ENCODE measurements at places on chromosomes 6 and 20. TPM values are rescaled to one million over a fixed set of nuclear protein-coding genes. Genes with fewer than 3 reads are reported as not detected.

ZSCAN9 gene
- 3.0 TPM for total RNA-seq

BTN1A1 gene
- total RNA-seq, result not detected

SCRT2 gene
- total RNA-seq, result not detected

PPP1R14C gene
- 0.21 TPM for total RNA-seq

RAET1L gene
- total RNA-seq, result not detected

BAG2 gene
- total RNA-seq, result 6.8 TPM

OR2B6 gene
- total RNA-seq, result not detected

NKAIN2 gene
- not detected for total RNA-seq

SPATA25 gene
- total RNA-seq, result 0.63 TPM

CST5 gene
- total RNA-seq, result not detected

SLC17A3 gene
- total RNA-seq, result 0.43 TPM

RAB23 gene
- 1.7 TPM for total RNA-seq

FAM162B gene
- total RNA-seq, result not detected

PACSIN1 gene
- 0.10 TPM for total RNA-seq

PPP1R16B gene
- 111 TPM for total RNA-seq

CDH4 gene
- total RNA-seq, result 0.21 TPM

OPN5 gene
- total RNA-seq, result not detected

LY6G5B gene
- 11.6 TPM for total RNA-seq

CCN6 gene
- not detected for total RNA-seq

CD24 gene
- total RNA-seq, result 0.26 TPM

MYLK4 gene
- 0.07 TPM for total RNA-seq

THBD gene
- not detected for total RNA-seq

ELOVL4 gene
- 1.6 TPM for total RNA-seq

TSPYL4 gene
- total RNA-seq, result 10.5 TPM

TGM3 gene
- total RNA-seq, result not detected

HLA-DQB1 gene
- 9.7 TPM for total RNA-seq

RPN2 gene
- 123 TPM for total RNA-seq

SULF2 gene
- total RNA-seq, result 0.17 TPM

SGK2 gene
- 0.62 TPM for total RNA-seq

L3MBTL3 gene
- total RNA-seq, result 5.2 TPM

VWA7 gene
- total RNA-seq, result 2.1 TPM

EMILIN3 gene
- not detected for total RNA-seq

MYCT1 gene
- total RNA-seq, result not detected

GSTA2 gene
- not detected for total RNA-seq

PPP1R11 gene
- 55.0 TPM for total RNA-seq

RBM24 gene
- total RNA-seq, result not detected

TNF gene
- 165 TPM for total RNA-seq

CDSN gene
- total RNA-seq, result not detected

APCDD1L gene
- total RNA-seq, result not detected

TNNC2 gene
- not detected for total RNA-seq

PSMF1 gene
- 140 TPM for total RNA-seq

TCP11 gene
- total RNA-seq, result not detected

OR2J2 gene
- total RNA-seq, result not detected

NKX2-4 gene
- total RNA-seq, result not detected

FAM209B gene
- total RNA-seq, result 0.93 TPM

OXT gene
- total RNA-seq, result not detected

Measured in activated CD4-positive, alpha-beta memory T cell treated with anti-CD3 and anti-CD28 coated beads for 36 hours (primary cell).